ENCODE measurements at places on chromosomes 2 and 18.

DNA sequence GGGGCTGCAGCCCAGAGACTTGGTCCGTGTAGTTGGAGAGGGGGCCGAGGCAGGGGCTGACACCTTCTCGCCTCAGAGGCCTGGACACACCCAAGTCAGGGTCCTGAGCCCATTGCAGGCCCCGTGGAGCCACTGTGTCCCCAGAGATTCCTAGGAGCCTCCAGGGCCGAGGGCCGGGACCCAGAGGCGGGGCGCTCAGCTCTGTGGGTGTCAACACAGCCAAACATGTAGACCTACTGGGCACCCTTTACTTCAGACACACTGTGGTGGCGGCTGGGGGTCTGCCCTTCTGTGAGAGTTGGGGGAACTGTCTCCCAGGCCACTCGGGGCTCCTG, 459 bp upstream of the ESPNL start:
- no peak for DNase-seq

- DNase-seq: no peak
These were observed 5.7 kb downstream of the OTX1 start for GRCh38 chr2:63056107-63057050.

GRCh38 chr18:11146238-11146946, 3.0 kb downstream of the PIEZO2 start:
- DNase-seq: no peak

DNA sequence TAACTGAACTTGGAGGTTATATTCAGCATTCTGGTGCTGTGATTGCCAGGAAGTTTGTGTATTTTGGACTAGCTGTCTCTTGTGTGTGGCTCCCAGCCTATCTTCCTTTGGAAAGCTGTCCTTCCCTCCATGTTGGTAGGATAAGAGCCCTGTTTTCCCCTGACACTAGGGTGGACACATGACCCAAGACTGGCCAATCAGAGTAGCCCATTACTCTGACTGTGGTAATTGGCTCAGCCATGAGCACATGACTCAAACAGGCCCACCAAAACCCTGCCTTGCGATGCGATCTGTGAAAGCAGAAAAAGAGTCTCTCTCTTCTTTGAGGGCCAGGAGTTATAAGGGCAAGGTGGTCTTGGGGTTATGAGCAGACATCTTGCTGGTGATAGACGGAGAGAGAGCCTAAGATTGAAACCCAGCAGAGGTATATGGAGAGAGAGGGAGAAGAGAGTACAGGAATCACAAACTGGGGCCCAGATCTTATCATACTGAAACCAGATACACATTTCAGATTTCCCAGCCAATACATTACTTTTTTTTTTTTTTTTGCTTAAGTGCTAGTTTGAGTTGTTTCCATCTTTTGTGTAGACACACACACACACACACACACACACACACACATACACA, 45.3 kb upstream of the SERPINE2 start:
- DNase-seq: no peak

All from AML-193 (cell line).